ENCODE measurements at places on chromosomes 1 and 21. TPM values are rescaled to one million over a fixed set of nuclear protein-coding genes. Genes with fewer than 3 reads are reported as not detected.

The S100A7 gene
- not detected for total RNA-seq

The MRPL24 gene
- 37.3 TPM for total RNA-seq

The MYOG gene
- not detected for total RNA-seq

The C1QA gene
- not detected for total RNA-seq

The SLC6A9 gene
- total RNA-seq = 20.9 TPM

The CLIC6 gene
- total RNA-seq = 0.25 TPM

The AMY1C gene
- not detected for total RNA-seq

The SNX7 gene
- 17.5 TPM for total RNA-seq

The VSIG8 gene
- not detected for total RNA-seq

The TEDDM1 gene
- not detected for total RNA-seq

The OR2T33 gene
- not detected for total RNA-seq

The ATAD3B gene
- 45.1 TPM for total RNA-seq

The COL24A1 gene
- total RNA-seq = 0.20 TPM

The RAB25 gene
- not detected for total RNA-seq

The LAMC2 gene
- not detected for total RNA-seq

The OR6K3 gene
- total RNA-seq = not detected

The SPRR1A gene
- total RNA-seq = not detected

The OLIG2 gene
- 5.4 TPM for total RNA-seq

The HES4 gene
- 35.7 TPM for total RNA-seq

The EXO1 gene
- 49.3 TPM for total RNA-seq

The COL6A2 gene
- total RNA-seq = 17.8 TPM

The LCE3E gene
- not detected for total RNA-seq

The AMIGO1 gene
- total RNA-seq = 7.2 TPM
